ENCODE measurements at places on chromosomes 5 and 9.

DNA sequence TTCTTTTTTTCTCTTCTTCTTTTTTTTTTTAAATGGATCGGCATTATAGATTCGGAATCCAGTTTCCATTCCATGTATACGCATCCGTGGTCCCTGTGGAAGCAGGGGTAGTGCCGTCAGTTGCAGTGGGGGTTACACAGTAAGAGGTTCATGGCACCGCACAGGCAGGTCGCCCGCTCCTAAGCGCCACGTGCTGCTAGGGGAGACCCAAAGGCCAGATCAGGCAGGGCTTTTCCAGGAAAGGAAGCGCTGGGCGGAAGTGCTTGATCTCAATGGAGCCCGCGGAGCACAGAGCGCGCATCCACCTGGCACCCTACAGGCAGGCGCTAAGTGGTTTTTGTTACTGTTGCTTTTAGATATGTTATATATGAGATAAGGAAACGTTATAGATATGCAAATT lies 174.8 kb upstream of the OR13F1 start:
- DNase-seq: no peak

DNA sequence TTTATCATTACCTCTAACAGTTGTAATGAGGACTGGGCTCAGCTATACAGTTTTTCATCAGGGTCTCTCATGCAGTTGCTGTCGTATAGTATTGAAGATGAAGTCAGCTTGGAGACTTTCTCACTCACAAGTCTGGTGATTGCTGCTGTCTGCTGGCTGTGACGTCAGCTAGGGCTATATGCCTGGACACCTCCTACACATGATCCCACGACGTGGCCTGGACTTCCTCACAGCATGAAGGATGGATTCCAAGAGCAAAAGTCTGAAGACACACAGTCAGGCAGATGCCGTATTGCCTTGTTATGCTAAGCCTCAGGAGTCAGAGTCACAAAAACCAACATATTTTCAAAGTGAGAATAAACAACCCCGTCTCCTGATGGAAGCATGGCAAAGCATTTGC lies 193.3 kb downstream of the LURAP1L start:
- DNase-seq: no peak

GRCh38 chr5:135329066-135329912 lies 69.7 kb downstream of the MACROH2A1 start:
- DNase-seq: no peak

GRCh38 chr5:16600946-16601345 lies 15.9 kb downstream of the RETREG1 start:
- DNase-seq: no peak

- no peak for DNase-seq
Measured at GRCh38 chr5:81631621-81632020, 119.3 kb downstream of the SSBP2 start.

DNA sequence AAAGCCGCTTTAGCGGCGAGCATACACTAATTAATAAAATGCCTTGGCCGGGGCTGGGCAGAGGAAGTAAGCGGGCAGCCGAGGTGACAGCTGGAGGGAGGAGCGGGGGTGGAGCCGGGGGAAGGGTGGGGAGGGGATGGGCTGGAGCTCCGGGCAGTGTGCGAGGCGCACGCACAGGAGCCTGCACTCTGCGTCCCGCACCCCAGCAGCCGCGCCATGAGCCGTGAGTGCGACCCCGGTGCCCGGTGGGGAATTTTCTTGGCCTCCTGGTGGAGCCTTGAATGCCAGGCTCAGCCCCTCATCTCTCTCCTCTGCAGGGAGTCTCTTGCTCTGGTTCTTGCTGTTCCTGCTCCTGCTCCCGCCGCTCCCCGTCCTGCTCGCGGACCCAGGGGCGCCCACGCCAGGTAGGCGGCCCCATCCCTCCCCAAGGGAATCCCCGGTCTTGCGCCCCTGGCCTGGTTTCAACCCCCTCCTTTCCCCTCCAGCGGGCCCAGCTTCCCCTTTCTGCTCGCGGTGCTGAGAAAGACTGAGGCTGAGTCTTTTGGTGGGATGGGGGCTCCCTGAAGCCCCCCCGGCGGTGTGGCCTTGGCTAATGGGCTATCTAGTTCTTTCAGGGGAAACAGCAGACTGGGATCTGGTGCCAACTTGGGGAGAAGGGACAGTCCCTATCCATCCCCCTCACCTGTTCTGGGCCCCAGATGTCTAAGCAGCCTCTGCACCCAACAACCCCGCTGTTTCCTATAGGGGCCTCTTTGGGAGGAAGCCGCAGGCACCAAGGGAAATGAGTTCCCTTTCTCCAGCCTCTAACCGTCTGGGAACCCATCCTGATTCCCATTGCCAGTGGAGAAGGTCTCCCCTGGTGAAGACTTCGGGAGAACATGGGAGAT lies at the start of gene PTGS1:
Gene PTGS1, plus strand, starts transcription at position 156 of the 887 bp plus-strand sequence. Its CDS starts 61 bp downstream, at position 217.
- DNase-seq: no peak

DNA sequence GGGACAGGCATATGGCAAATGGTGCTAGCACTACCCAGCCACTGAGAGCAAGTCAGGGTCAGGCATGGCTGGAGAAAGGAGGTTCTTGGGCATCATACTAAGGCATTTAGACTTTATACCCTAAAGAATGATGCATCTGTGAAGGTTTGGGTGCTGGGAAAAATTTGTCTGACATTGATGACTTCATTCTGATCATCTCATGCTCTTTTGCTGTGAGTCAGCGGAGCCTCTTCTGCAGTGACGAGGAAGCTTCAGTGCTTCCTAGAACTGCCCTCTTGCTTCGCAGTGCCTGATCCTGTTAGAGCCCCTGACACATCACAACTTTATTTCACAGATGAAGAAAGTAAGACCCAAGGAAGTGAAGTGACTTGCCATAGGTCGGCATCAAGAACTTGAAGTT lies 266.6 kb upstream of the GAS1 start:
- DNase-seq: no peak

DNA sequence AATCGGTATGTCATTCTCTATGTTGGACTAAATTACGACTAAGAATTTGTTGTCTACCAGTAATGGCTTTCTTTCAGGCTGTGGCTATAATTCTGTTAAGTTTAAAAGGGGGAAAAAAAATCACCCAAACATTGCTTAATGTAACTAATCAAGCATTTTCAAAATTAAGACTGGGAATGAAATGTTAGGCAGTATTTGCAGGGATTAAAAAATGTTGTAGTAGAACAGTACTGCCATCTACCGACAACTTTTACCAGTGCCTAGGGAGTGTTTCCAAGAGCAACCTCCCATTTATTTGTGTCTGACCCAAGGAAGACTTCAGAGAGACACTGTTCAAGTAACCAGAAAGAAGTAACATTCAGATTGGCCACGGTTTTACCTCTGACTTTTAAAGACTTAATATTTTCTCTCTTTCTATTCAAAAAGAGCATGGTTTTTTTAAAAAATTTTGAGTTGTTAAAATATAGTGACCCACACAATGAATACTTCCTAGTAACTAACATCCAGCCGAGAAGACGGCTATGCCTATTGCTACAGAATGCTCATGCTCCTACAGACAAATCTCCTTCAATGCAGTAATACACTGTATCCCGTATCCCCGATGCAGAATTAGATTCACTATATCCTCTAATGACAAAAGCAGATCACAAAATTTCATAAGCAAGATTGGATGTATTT lies 92.4 kb downstream of the ARL15 start:
- peak; percentile 56 for DNase-seq

DNA sequence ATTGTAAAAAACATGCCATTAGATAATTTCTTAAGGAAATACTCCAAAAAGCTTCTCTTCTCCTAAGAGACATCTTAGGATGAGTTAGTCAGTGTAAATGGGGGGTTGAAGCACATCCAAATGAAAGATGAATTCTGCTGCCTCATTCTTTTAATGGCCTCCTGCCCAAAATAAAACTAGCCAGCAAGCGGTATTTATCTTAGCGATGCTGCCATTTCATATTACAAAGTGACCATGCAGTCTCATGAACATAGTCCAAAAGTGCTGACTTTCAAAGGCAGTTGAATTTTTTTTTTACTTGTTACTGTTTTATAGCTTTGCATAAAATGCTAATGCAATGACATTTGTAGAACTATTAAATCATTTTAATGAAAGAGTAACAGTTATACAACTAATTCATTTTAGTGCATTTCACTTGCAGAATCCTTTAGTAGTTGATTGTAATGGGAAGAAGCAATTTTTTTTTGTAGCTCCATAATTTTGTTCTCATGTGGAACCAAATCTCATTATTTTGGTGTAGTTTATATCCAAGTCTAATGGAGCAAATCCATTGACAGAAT lies 151.5 kb downstream of the CAVIN4 start:
- DNase-seq: no peak

GRCh38 chr5:125152044-125152443 lies 405.6 kb upstream of the ZNF608 start:
- no peak for DNase-seq

DNA sequence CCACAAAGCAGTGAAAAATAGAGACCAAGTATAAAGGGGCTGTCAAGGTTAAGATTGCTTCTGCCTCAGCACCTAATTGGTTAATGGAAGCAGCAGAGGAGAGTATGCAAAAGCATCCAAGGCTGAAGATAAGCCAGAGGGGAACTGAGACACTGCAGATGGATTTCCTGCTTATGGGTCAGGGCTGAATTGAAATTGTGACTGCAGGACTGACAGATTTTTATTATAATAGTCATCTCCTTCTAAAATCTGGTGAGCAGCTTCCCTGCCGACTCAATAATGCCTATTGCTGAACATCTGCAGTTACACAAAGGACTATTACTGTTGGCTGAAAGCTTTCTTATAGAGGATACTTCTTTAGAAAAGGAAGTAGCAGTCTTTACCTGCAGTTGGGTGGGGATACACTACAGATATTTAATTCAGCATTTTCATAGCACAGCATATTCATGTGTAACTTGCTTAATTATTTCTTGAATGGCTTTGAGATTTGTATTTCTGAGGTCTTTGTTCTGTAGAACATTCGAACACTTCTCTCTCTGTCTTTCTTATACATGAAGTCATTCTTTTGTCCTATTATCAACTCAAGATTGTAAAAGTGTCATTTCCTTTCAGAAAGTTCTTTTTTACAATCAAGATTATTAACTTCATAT lies 363.0 kb upstream of the RIOK2 start:
- no peak for DNase-seq

DNA sequence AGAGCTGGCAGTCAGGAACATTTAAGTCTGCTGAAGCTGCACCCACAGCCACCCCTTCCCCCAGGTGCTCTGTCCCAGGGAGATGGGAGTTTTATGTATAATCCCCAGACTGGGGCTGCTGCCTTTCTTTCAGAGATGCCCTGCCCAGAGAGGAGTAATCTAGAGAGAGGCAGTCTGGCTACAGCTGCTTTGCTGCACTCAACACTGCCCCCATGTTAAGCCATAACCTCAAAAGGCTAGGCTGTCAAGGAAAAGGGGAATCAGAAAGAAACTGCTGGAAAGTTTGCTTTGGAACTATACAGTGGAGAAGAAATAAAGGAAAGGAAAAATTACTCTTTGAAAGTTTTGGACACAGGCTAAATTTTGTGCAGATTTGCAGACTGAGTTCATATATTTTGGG lies 127.2 kb downstream of the MACIR start:
- no peak for DNase-seq

DNA sequence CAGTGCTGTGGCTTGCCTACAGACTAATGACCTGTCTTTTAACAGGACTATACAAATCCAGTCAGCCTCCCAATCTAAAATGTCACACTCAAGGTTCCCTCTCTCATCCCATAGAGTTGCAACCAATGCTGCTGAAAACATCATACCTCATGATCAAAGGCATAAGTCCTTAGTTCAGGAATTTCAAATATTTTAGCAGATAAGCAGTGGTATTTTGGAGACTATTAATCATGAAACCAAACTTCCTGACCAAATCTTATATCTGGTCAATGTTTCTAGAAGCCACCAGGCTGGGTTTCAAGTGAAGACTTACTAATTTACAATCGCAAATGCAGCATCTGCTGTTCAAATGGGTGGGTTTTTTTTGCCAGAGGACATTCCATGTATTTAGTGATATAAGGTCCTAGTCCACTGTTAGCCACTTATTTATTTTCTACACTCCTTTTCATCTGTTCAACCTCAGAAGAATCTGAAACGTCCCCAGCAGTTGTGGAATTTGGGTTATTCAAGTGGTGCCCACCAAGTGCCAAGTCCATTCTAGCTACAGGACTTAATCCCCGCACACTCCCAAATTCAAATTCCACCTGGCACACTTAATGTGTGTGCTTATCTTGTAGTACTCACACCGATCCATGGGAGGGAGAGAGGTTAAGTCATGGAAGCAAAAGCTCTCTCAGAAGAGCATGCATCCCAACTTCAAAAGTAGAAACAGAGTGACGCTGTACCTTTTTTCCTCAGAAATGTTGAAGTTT lies 5.8 kb downstream of the TAS2R1 start:
- DNase-seq: no peak

GRCh38 chr5:172896465-172896864 lies 62.4 kb downstream of the ERGIC1 start:
- no peak for DNase-seq

- no peak for DNase-seq
Measured at GRCh38 chr5:103013933-103014552, 105.9 kb downstream of the GIN1 start.

DNA sequence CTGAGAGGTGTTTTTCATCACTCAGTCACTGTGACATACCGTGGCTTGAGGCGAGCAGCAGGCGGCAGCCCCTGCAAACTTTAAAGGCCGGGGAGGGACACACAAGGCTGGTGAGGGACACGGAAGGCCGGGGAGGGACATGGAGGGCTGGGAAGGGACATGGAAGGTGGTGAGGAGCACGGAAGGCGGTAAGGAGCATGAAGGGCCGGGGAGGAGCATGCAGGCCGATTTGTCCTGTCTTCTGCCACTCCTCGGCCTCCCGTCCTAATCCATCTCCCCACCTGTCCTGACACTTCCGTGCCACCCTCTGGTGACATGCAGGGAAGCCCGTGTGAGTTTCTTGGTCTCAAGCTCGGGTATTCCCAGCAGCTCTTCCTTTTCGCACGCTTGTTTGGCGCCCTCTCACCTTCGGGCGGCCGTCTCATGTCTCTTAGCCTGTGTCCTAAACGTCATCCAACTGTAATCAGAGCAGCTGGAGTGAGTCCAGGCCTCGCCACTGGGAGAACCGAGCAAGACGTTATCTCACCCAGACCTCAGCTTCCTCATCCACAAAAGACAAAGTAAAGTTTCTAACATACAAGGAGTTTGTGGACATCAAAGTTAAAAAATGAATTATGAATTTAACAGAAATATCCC lies 126.5 kb downstream of the MRPL36 start:
- no peak for DNase-seq

- peak; percentile 99 for DNase-seq
Measured at GRCh38 chr5:44808435-44809214, at the start of gene MRPS30. Gene MRPS30, plus strand, starts transcription at chr5:44808947. Its CDS starts 16 bp downstream, at chr5:44808963.

DNA sequence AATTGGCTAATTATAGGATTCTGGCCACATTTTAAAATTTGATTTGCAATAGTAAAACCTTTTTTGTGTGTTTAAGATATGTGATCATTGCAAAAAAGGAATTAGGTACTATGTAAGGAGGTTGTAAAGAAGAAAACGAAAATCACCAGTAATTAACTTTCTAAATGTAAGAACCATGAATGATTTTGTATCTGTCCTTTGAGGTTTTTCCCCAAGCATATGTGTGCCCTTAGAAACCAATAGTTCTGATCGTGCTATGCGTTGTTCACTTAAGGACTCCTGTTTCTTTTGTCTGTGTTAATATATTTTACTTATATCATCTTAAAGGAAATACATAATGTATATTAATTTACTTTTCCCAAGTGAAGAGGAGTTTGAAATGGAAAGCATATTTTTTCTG lies 410.2 kb downstream of the PSAT1 start:
- DNase-seq: no peak

Data from large intestine (tissue), 12 donors.